ENCODE measurements at places on chromosomes 16 and 17. TPM values are rescaled to one million over a fixed set of nuclear protein-coding genes. Genes with fewer than 3 reads are reported as not detected.

Gene RPA1
- total RNA-seq: 21.6 TPM

Gene RAD51C
- 35.3 TPM for total RNA-seq

Gene MYH11
- total RNA-seq: 0.16 TPM

Gene KRTAP16-1
- not detected for total RNA-seq

Gene NACA2
- not detected for total RNA-seq

Gene TBC1D3E
- not detected for total RNA-seq

Gene CCL17
- not detected for total RNA-seq

Gene HOXB13
- not detected for total RNA-seq

Gene MMP25
- total RNA-seq: 0.13 TPM

Gene CLEC18A
- 0.13 TPM for total RNA-seq

Gene YBX2
- 3.9 TPM for total RNA-seq

Gene ETV4
- 42.8 TPM for total RNA-seq

All from epithelial cell of alveolus of lung (primary cell).